ENCODE measurements at places on chromosomes 12 and 14. TPM values are rescaled to one million over a fixed set of nuclear protein-coding genes. Genes with fewer than 3 reads are reported as not detected.

Gene IFI27L2
- 126 TPM for total RNA-seq

Gene CLEC4E
- not detected for total RNA-seq

Gene CLEC7A
- not detected for total RNA-seq

Gene TMTC1
- total RNA-seq: 44.1 TPM

Gene TCL1B
- total RNA-seq: not detected

Gene NKX2-1
- not detected for total RNA-seq

Gene SLC17A8
- total RNA-seq: not detected

Gene TMEM233
- total RNA-seq: under 0.01 TPM

Gene CLECL1
- total RNA-seq: not detected

Gene LARP4
- total RNA-seq: 29.7 TPM

Gene PTGER2
- 34.5 TPM for total RNA-seq

Gene CGRRF1
- total RNA-seq: 17.7 TPM

Gene DBX2
- total RNA-seq: not detected

Gene SYNDIG1L
- total RNA-seq: 0.15 TPM

Gene KRT5
- total RNA-seq: 6.7 TPM

Gene FIGNL2
- total RNA-seq: 0.29 TPM

Gene CLMN
- total RNA-seq: 1.5 TPM

Gene SERPINA9
- not detected for total RNA-seq

Gene NAV3
- total RNA-seq: 41.2 TPM

Gene ING4
- total RNA-seq: 53.5 TPM

Gene MSI1
- not detected for total RNA-seq

Gene LMBR1L
- total RNA-seq: 88.0 TPM
